Cerebellar cortex (tissue), 1 donor: ENCODE measurements at places on chromosomes 1 and 21.

- DNase-seq: no peak
Measured at GRCh38 chr1:6747674-6748073, 37.6 kb upstream of the CAMTA1 start.

- no peak for DNase-seq
Measured at GRCh38 chr1:233004451-233004850, 54.0 kb downstream of the NTPCR start.

- DNase-seq: no peak
Measured at GRCh38 chr1:244273845-244274619, 177.7 kb downstream of the ADSS2 start.

GRCh38 chr1:115764541-115764940 lies 4.0 kb downstream of the CASQ2 start:
- DNase-seq: no peak

- no peak for DNase-seq
Measured at GRCh38 chr1:161287482-161288054, 22.2 kb downstream of the MPZ start.

DNA sequence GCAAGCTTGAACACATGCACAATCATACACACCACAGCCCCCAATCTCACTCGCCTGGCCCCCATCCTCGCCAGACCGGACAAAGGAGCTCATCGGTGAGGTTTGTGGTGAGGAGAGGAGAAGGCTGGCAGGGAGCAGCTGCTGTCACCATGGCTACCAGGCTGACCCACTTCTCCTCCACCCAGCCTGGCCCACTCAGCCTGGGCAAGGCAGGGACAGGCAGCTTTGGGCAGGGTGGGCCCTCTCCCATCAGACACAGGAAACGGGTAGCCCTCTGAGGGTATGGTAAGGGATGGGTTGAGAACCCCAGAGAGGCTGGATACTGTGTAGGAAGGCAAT lies 15.9 kb downstream of the RIMS3 start:
- DNase-seq: peak; percentile 81

- no peak for DNase-seq
Measured at GRCh38 chr1:171663854-171664575, 11.5 kb upstream of the MYOC start.

DNA sequence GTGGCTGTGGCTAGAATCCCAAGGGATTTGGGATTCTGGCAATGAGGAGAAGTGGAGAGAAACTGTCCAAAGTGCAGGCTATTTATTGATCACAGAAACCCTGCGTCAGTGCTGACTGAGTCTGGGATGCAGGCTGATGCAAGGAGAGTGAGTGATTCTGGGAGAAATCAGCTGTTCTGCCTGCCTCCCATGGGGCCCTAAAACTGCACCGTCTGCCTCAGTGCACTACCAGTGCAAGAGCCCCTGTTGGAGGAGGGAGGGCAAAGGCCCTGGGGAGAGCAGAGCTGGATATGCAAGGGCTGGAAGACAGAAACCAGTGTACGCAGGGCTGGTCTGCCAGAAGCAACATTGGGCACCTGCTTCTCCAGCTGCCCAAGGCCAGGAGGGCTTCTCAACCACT lies 42.6 kb downstream of the C1orf198 start:
- no peak for DNase-seq
